ENCODE measurements at places on chromosomes 5 and 9.

- no peak for DNase-seq
These were observed 145.4 kb downstream of the MTX3 start for GRCh38 chr5:79845448-79846197.

DNA sequence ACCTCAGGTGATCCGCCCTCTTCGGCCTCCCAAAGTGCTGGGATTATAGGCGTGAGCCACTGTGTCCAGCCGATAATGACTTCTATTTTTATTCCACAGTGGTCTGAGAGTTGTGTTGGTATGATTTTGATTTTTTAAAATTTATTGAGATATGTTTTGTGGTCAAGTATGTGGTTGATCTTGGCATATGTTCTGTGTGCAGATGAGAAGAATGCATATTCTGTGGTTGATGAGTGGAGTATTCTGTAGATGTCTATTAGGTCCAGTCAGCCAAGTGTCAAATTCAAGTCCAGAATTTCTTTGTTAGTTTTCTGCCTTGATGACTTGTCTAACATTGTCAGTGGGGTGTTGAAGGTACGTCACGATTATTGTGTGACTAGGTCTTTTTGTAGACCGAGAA lies 338.2 kb upstream of the TARS1 start:
- DNase-seq, result no peak

DNA sequence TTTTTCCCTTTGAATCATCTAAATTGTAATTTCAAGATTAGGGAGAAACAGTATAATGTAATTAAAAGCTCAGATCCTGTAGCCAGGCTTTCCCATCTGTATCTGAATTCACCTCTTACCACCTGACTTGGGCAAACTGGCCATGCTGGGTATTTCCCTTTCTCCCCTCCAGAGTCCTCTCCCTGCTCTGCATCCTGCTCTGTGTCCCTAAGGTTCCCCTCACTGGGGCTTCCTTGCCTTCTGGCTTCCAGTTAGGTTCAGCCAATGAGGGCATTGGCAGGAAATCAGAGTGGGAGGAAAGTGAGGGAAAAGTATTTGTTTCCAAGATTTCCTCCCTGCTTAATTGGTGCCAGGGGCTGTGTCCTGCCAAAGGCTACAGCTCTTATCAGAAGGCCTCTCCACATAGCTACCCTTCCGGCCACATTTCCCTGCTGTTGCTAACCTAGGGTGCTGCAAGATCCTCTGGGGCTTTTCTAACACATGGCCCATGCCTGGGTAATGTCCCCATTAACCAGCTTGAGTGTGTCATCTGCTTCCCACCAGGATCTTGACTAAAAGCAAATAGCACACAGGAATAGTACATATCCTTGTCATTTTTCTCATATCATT lies 51.0 kb upstream of the MPDZ start:
- no peak for DNase-seq

- DNase-seq, result no peak
These were observed 14.5 kb upstream of the CAMSAP1 start for GRCh38 chr9:135921749-135922310.

GRCh38 chr5:151056379-151057325 lies 24.2 kb downstream of the TNIP1 start:
- DNase-seq, result no peak

All from T-cell (primary cell).